ENCODE measurements at places on chromosomes 3 and 15.

- no peak for DNase-seq
These were observed 40.5 kb downstream of the BCHE start for GRCh38 chr3:165796701-165797100.

- DNase-seq: no peak
These were observed 31.4 kb upstream of the LSAMP start for GRCh38 chr3:116476691-116477090.

DNA sequence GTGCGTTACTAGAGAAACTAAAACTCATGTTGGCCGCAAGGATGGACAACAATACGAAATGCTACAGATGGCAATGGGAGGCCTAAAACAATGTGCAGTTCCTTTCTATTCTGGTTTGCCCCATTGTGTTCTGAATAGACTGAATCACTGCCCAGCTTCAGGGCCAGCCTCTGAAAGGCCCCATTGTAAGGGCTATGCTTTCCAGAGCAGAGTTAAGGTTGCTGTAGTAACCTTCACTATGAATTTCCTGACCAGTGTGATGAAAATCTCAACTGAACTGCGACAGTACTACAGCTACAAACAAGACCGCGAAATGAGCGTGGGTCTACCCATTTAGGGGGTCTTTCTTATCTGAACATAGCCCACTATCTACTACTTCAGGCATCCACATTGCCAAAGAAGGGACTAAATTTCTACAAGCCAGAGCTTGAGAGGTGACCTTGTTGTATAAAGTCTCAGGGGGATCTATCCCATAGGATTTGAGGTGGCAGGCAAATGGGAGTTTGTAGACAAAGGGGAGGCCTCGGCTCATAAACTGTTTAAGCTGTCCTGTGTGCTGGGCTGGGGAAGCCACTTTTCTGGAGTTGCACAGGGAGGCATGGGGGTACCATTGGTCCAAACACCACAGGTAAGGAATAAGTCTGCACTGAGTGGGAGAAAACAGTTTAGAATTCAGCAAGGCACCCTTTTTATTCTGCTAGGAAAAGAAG lies 80.1 kb downstream of the MYO1E start:
- no peak for DNase-seq

DNA sequence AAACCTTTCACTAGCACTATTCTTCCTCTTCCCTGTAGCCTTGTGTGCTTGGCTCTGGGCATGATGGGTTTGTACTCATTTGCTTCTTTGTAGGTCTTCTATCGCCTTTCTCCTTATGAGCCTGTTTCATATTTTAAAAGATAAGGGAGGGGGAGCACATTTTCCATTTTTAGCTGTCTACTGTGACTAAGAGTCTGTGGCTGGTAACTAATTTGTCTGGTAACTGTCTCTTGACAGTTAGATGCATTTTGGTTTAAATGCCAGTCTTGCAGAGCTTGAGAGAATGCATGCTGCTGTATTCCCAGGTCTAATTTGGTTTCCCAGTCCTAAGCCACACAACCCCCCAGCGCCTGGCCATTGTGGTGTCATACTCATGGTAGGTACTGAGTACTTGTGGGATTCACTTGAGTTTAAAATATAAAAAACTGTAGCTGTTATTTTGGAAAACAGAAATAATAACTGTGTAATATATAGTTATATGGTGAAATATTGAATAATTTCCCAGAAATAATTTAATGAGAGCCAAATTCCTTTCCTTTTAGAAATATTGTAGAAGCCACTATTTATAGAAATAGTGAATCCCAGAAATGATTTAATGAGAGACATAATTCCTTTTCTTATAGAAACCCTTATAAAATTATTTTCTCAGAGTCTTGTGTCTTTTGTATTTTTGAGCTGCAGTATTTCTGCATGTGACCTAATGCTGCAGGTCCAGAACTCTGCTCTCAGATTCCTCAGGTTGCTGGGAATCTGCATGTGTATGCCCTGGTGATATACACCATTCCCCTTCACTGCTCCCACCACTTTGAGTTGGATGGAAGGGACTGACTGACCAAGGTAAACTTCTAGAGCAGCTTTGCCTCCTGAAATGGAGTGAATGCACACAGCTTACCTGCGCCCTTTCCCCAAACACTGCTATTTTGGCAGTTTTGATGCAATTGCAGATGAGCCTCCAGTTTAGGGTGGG lies 13.9 kb upstream of the GPR171 start:
- DNase-seq: no peak

GRCh38 chr3:5051772-5052171 lies 70.3 kb upstream of the ARL8B start:
- DNase-seq: no peak

DNA sequence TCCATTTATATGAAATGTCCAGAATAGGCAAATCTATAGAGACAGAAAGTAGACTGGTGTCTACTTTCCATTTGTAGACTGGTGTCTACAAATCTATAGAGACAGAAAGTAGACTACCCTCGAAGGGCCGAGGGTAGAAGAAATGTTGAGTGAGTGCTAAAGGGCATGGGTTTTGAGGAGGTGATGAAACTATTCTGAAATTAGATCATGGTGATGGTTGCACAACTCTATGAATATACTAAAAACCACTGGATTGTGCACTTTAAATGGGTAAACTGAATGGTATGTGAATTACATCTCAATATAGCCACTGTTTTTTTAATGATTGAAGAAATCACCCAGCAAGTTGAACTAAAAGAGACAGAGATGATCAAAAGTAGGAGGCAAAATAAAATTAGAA lies 27.9 kb downstream of the TP53BP1 start:
- no peak for DNase-seq

Measured in SW480 (cell line).